Substantia nigra (tissue), 51 donors: ENCODE measurements at places on chromosomes 11 and 22.

GRCh38 chr22:20441631-20442484 is 4.2 kb upstream of the SCARF2 start:
- no peak for DNase-seq

DNA sequence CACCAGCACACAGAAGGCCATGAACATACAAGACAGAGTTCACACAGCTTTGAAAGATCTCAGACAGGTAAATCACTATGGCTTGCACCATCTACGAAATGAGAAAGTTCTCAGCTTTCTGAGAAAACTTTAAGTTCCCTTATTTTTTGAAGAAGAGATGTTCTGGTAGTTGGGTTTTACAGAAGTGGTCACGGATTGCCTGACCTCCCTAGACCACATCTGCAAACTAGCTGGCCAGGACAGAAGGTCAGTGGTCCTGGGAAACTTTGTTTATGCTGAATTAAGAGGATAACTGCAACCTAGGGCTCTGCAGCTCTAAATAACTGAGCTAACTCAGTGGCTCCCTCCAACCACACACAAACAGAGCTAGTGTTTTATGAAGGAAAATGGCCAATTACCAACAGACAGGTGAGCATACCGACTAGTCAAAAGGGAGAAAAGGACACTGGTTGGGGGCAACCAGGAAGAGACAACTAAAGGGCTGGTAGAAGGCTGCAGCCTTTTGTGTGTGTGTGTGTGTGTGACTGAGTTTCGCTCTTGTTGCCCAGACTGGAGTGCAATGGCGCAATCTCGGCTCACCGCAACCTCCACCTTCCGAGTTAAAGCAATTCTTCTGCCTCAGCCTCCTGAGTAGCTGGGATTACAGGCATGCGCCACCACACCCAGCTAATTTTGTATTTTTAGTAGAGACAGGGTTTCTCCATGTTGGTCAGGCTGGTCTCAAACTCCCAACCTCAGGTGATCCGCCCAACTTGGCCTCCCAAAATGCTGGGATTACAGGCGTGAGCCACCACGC is 8.5 kb upstream of the SCN2B start:
- DNase-seq: no peak

DNA sequence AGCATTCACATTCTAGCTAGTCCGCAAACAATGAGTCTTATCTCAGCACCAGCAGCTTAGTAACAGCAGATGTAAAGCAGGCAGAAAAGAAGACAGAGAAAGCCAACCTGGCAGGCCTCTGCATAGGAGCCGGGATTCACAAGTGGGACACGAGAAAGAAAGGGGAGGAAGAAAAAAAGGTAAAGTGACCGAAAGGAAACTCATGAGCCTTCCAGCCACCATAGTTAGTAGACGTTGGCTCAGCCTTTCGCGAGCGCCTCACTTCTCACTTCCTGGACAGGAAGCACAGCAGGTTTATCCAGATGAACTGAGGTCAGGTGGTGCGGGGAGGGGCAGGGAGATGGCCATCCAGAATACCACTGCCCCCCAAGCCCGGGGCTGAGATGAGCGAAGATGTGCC is 19.7 kb upstream of the KAT5 start:
- no peak for DNase-seq

- no peak for DNase-seq
These were observed 83.9 kb downstream of the ZC3H12C start for GRCh38 chr11:110177086-110177456.

DNA sequence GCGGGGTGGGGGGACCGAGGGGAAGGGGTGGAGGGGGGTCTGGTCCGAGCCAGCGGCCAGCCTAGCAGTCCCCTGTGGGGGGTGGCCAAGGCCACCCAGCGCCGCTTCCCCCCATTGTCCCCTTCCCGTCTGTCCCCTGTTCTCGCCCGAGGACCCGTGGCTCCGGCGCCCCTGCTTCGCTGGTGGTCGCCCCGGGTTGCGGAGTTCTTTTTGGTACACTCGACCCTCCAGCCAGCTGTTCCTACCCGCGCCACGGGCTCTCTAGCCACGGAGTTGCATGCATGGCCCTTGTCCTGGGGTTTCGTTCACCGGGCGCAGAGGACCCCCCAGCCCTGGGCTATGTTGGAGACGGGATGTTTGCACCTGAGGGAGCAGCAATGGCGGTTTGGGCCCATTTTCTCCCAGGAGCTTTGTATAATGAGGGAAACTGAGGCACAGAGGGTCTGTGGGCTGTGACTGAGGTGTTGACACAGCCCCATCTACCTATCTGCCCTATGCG is 489 bp downstream of the RNF214 start:
- no peak for DNase-seq

GRCh38 chr11:64750361-64751054 is 6.6 kb upstream of the RASGRP2 start:
- DNase-seq: no peak

GRCh38 chr22:44316393-44317122 is 3.8 kb upstream of the SHISAL1 start:
- DNase-seq: no peak
